ENCODE measurements at places on chromosomes 5 and 9.

- no peak for DNase-seq
Measured at GRCh38 chr9:128206916-128207910, 4.0 kb downstream of the DNM1 start.

DNA sequence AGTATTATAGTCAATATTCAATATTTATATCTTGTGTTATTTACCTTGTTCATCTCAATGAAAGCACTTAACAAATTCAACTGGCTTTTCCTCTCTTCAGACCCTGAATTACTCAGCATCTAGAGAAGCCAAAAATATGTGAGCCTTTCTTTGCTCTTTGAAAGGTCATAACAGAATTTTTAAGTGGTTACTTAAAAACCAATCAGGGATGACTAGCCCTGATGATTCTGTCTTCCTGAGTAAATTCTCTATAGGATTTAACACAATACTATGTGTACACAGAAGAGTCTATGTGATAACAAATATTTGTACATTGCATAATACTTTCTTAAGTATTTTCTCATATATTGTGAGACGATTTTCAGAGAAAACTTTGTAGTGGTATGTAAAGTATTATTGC, 546.3 kb downstream of the MAT2B start:
- no peak for DNase-seq

GRCh38 chr5:171577042-171577758, 157.8 kb downstream of the FGF18 start:
- DNase-seq, result no peak

GRCh38 chr5:863244-863805, 12.5 kb upstream of the ZDHHC11 start:
- DNase-seq, result peak; percentile 70

DNA sequence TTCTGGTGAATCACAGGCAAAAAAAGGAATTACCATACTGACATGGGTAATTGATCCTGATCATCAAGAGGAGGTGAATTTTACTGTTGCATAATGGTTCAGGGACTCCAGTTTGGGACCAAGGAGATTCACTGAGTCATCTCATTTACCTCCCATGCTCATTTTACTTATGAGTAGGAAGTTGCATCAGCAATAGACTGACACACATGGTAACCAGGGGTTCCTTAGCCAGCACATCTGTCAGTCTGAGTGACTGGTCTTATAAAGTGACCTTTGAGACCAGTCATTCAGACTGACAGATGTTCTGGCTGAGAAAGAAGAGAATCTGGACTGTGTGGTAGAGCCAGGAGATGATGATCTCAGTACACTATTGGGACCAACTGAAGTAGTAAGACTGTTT, 384.6 kb upstream of the CD180 start:
- DNase-seq, result no peak

DNA sequence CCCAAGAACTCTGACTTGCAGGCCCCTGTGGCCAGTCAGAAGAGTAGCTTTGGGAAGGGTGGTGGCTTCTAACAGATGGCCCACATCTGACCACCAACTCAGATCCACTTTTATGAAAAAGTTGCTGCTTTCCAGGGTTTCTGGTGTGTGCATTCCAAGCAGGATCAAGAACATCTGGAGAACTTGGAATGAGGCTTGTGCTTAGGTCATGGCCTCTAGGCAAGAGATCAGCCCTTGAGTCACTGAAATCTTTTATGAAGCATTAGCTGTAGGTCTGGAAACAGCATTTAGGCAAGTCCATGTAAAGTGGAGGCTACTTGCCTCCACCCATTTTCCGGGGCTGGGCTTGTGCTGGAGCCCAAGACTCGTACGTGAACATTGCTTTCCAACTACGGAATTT, 433.3 kb downstream of the SH3GL2 start:
- no peak for DNase-seq

GRCh38 chr9:530681-531080, 310.8 kb upstream of the DMRT1 start:
- DNase-seq, result no peak

GRCh38 chr9:84304166-84304565, 36.4 kb downstream of the SLC28A3 start:
- DNase-seq, result no peak

DNA sequence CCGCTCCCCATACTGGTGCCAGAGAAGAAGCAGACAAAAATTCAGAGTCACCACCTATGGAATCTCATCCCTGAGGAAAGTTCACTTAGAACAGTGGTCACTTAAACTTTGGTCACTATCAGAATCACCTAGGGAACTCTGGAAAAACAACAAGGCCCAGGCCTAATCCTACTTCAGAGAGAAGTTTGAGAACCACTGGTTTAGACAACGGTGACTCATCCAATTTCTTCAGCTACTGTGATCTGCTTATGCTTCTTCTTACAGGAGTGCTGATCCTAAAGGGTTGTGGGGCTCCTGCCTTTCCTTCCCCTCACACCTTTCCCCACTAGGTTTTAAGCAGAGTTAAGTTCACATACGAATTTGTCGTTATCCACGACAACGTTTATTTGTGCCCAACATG, 194.7 kb upstream of the KLF4 start:
- DNase-seq, result no peak

DNA sequence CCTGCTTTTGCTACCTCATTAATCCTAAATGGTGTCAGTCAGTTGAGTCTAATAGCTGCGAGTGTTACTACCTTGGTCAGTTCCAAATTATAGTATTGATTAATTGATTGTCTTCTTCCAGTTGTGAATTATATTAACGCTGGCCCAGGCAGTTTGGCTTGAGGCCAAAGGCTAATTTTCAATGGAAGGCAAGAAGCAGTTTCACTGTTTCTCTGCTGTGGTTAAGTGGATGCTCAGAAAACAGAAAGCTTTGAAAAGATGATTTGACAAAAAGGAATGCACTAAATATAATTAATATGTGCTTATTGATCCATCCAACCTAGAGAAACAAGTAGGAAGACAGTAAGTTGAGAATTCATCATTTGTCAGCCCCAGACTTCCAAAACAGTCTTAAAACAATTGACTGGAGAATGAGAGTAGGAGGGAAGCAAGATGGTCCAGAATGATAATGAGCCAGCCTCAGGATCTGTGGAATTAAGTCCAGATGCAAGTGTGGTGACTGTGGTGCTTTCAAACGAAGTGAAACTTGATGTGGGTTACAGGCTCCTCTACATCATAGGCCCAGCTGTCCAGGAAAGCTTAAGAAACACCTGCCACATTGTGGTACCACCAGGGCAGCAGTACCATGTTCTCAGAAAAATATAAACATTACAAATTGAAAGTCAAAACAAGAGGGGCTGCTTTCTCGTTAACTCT, 1371.0 kb upstream of the DMAC1 start:
- no peak for DNase-seq

- no peak for DNase-seq
Measured at GRCh38 chr5:168020542-168021294, 270.7 kb upstream of the WWC1 start.

DNA sequence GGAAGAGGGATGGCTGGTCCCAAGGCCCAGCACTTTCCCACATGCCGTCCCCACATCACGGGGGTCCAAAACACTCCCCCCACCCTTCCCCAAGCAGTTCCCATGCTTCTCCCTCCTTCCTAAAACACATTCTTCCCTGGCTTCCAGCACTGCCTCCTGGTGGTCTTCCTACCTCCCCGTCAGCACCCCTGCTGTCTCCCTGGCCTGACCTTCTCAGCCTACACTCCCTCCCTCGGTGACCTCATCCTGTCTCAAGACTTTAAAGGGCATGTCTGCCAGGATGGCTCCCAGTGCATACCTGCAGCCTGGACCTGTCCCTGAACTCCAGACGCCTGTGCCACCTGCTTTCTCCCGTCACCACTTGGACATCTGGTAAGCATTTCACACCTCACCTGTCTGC, 4.3 kb upstream of the NCS1 start:
- DNase-seq, result no peak

DNA sequence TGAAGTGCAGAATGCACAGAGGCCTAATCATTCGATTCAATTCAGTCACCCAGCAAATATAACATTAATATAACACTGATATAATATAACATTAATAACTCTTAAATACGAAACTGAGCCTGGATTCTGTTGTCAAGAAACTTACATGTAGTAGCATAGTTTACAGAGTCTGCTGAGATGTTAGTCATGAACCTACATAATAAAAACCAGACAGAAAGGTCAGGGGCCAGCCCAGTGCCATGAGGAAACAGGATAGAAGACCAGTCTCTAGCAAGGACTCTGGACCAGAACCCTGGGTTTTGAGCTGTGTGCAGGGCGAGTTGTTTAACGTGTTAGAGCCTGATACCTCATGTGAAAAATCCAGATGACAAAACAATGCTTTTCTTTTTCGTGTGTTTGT, 234.7 kb downstream of the NR2F1-AS1 start:
- DNase-seq, result no peak

GRCh38 chr9:93908591-93909241, 46.4 kb downstream of the BARX1 start:
- DNase-seq, result no peak

GRCh38 chr5:31104775-31105174, 88.7 kb upstream of the CDH6 start:
- no peak for DNase-seq

DNA sequence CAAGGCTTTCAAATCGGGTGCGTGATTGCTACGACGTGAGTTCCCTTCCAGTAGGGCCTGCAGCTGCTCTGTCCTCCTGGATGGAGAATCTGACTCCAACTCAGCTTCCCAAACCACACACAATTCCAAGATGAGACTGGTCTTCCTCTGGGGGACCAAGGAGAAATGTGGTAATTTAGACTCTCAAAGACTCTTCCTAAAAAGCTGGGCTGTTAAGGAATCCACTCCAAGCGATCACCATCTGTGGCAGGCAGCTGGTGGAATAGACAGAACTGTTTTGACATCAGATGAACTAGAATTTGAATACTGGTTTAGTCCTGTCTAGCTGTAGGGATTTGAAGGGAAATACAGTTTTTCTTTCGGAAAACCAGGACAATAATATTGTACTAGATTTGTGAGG, 130.7 kb upstream of the KLF4 start:
- DNase-seq, result no peak

DNA sequence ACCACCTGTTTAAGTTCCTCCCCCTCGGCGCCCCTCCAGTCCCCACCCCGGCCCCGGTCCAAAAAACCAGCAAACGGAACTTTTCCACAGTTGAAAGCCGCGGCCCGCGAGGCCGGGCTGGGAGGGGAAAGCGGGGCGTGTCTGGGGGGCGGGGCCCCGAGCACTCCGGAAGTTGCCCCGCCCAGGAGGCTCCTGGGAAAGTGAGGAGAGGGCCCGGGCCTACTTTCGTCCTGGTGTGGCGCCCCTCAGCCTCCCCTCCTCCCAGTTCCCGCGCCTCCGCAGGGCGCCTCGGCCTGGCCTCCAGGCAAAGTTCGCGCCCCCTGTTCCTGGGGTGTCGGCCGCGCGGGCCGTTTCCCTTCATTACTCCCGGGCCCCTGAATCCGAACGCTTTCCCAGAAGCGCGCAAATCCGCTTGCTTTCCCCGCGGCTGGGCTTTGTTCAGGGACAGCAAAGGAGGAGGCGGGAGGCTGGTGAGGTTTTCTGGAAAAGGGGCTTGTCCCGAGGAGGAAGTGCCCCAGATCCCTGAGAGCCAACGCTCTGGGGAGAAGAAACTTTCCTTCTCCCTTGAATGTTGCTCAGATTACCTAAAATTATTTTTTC, 4.5 kb upstream of the DMRT3 start:
- DNase-seq, result no peak

DNA sequence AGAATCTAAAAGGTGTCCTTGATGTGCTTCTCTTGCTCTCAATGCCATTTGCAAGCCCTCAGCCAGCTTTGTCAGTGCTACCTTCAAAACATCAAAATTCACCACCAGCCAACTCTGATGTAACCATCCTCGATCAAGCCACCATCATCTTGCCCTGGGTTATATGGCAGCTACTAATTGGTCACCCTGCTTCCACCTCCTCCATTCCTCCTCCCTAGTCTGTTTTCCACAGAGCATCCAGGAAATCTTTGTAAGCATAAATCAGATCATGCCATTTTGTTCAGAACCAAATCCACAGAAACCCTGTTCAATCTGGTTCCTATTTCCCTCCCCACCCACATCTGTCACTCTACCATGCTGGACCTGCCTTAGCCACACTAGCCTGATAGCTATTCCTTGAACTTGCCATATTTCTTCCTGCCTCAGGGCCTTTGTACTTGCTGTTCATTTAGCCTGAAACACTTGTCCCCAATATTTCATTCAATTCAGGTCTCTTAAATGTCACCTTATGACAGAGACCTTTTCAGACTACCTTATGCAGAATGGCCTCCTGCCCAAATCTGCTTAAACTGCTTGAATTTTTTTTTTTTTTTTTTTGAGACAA, 1.9 kb upstream of the B4GALT1 start:
- DNase-seq, result peak; percentile 26

DNA sequence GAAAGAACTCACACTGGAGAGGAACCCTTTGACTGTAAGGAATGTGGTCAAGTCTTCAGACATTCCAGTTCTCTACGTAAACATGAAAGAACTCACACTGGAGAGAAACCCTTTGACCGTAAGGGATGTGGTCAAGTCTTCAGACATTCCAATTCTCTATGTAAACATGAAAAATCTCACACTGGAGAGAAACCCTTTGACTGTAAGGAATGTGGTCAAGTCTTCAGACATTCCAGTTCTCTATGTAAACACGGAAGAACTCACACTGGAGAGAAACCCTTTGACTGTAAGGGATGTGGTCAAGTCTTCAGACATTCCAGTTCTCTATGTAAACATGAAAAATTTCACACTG, 32.6 kb downstream of the MAPK9 start:
- DNase-seq, result no peak

GRCh38 chr5:176754376-176754973, 55.9 kb upstream of the UNC5A start:
- DNase-seq, result no peak

- no peak for DNase-seq
Measured at GRCh38 chr9:127692071-127692470, 14.7 kb upstream of the CFAP157 start.

DNA sequence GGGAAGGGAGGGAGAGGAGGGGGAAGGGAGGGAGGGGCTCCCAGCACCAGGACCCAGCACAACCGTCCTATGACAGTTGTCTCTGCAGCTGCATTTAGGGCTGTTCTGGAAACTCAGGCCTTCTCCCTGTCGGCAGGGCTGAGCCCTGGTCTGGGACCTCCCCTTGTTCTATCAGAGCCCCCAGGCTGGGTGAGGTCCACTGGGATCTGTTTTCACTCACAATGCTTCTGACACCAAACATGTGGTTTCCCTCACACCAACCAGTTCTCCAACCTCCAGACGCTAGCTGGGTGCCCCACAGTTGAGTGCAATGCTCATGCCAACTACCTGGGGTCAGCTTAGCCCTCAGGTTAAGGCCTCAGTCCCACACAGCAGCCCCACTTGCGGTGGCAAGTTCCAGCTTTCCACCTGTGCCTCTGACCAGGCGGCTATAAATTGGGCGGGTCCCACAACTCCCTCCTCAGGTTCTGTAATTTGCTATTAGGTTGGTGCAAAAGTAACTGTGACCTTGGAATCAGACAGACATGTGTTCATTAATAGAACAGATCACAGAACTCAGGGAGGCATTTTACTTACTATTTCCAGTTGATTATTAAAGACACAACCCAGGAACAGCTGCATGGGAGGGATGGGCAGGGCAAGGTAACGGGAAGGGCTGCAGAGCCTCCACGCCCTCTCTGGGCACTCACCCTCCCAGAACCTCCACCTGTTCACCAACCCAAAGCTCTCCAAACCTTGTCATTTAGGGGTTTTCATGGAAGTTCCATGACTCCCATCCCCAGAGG, 13.5 kb downstream of the ADAMTS2 start:
- DNase-seq, result no peak
